Hematopoietic multipotent progenitor cell treated with erythropoietin and hydrocortisone succinate and interleukin-3 and kit ligand, for 8 days (in vitro differentiated cells): ENCODE measurements at places on chromosomes 3 and 15.

DNA sequence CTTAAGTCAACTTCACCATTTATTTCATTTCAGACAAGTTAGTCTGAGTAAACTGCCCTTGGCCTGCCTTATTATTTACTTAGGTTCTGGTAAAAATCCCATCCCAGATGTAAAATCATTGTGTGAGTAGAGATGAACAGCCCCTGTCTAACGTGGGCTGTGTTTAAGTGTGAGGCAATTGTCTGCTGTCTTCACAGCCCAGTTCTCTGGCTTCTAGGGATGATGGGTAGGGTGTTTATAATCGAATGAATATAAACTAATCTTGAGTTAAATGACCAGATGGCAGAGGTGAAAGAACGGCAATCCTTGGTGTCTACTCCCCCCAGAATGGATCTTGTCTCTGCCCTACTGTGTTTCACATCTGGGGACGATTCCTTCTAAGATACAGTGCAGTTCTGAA lies 20.8 kb downstream of the PPARG start:
- no peak for DNase-seq

GRCh38 chr3:25396686-25397085 lies 31.4 kb upstream of the RARB start:
- no peak for DNase-seq

DNA sequence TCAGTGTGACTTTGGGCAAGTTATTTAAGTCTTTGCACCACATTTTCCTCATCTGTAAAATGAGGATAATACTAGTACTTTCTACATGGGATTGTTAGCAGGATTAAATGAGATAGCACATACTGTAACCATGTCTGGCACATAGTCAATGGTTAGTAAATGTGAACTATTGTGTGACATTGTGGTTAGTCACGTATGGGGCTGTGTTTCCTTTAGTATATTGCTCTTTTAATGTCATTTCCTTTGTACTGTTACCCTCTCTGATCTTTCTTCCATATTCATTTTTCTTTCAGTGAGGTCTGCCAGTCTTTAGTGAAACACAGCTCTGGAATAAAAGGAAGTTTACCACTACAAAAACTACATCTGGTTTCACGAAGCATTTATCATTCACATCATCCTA lies 21.4 kb downstream of the OPA1 start:
- no peak for DNase-seq

DNA sequence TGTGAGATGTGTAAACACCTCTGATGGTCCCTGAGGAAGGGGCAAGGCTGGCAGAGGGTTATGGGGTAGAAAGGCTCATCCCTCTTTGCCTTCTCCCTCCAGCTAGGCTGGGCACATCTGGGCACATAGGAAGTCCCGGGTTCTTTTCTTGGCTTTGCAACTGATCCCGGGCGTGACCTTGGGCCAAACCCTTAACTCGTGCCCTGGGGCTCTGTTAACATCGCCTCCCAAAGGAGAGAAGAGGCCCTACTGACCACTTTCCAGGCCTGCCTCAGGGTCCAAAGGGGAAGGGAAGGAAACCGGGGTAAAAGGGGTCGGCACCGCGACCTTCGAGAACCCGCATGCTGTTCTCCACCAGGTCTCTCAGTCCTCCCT lies 549 bp downstream of the C3orf18 start:
- no peak for DNase-seq

DNA sequence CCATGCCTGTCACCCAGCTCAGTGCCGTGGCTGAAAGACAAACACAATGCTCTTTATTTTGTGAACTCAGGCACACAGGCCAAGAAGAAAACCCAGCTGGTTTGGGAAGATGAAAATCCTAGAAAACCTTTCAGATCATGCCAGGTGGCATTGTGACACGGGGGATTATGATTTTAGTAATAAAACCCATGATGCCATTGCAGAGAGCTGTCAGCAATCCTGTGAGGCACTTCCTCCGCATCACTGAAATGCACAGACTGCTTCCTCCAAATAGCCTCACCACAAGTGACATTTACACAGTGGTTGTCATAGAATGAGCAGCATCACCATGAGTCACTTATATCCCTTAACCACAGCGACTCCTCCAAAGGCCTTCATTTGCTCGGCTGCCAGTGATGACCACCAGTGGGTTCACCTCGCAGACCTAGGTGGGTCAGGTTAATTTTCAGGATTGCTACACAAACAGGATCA lies 22.7 kb downstream of the ABHD6 start:
- DNase-seq = no peak
